Hematopoietic multipotent progenitor cell treated with erythropoietin and hydrocortisone succinate and interleukin-3 and kit ligand, for 15 days (in vitro differentiated cells): ENCODE measurements at places on chromosomes 2 and 18.

- DNase-seq = no peak
These were observed 1.5 kb downstream of the MALL start for GRCh38 chr2:110113961-110114591.

GRCh38 chr2:43073401-43073825 lies 153.0 kb downstream of the ZFP36L2 start:
- DNase-seq = peak; percentile 27

DNA sequence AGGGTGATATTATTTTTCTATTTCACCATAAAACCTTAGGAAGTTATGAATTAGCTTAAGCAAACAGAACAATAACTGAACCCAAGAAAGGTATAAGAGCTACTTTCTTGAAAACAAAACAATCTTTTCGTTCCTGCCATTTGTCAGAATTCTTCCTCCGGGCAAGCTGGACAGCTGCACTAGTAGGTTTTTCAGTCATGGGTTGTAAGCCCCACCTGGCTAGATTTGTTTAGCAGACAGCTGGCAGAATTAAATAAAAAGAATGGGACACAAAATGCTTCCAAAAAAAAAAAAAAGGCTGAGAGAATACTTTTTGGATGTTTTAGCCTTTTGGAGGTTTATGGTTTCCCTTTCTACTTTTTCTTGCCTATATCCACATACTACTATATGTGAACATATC lies 694.1 kb downstream of the ARHGAP15 start:
- no peak for DNase-seq

GRCh38 chr2:73651591-73652230 lies 9.5 kb upstream of the NAT8 start:
- no peak for DNase-seq

DNA sequence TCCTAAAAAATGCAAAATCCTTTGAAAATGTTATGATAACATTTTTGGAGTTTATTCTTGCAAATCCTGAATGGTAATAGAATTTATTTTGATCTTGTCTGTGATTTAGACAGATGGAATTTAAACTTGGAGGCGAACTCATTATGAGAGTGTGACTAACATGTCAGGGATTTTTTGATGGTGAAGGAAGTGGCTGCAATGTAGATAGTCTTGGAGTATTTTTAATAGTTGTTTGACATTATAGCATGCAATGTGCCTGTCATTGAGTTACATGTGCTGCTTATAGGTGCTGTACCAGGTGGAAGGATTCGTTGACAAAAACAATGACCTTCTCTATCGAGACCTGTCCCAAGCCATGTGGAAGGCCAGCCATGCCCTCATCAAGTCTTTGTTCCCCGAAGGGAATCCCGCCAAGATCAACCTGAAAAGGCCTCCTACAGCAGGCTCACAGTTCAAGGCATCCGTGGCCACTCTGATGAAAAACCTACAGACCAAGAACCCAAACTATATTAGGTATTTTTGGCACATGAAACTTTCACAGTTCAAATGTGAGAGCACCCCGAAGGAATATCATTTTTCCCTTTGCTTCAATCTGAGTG lies 141.8 kb downstream of the MYO1B start:
- DNase-seq = no peak

- no peak for DNase-seq
These were observed 33.6 kb upstream of the MGAT4A start for GRCh38 chr2:98764499-98764898.

- DNase-seq = no peak
These were observed 892.5 kb upstream of the LRRTM1 start for GRCh38 chr2:81196933-81197628.

- no peak for DNase-seq
These were observed 5.5 kb upstream of the HNRNPA3 start for GRCh38 chr2:177207101-177207500.

DNA sequence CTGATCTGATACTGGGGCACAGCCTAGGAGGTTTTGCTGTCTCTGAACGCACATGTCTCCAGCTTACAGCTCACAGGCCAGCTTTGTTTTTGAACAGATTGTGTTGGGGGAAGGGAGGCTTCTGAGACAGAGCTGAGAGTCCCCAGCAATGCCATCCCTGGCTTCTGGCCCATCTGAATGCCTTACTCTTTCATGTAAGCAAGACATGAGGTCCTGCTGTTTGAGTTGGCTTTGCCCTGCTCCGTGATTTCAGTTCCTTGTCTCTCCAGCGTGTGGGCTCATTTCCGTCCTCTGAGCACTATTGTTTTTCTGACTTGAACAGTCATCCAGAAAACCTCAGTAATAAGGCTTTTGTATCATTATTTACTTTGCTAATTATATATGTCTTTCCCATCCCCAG lies 194.9 kb upstream of the TNP1 start:
- no peak for DNase-seq

- DNase-seq = no peak
These were observed 135.2 kb upstream of the NFATC1 start for GRCh38 chr18:79260510-79260909.
